ENCODE measurements at places on chromosomes 11 and 22.

- DNase-seq, result no peak
Observed at GRCh38 chr22:26225207-26225606, 55.9 kb downstream of the SEZ6L start.

DNA sequence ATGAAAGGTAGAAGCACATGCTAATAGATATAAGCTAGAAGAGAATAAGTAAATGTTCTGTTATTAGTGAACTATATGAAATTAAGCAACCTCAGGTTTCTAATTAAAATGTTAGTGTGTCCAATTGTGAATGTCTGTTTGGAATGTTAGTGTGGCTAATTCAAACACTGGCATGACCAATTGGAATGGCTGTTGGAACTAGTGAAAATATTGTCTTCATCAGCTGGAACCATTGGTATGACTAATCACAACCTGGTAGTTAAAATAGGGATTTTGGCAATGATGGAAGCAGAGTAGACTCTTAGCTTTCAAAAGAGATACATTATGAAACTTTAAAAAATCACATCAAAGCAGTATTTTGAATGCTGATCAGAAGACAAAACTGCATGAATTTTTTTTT is 66.8 kb downstream of the CYB5R2 start:
- DNase-seq, result no peak

DNA sequence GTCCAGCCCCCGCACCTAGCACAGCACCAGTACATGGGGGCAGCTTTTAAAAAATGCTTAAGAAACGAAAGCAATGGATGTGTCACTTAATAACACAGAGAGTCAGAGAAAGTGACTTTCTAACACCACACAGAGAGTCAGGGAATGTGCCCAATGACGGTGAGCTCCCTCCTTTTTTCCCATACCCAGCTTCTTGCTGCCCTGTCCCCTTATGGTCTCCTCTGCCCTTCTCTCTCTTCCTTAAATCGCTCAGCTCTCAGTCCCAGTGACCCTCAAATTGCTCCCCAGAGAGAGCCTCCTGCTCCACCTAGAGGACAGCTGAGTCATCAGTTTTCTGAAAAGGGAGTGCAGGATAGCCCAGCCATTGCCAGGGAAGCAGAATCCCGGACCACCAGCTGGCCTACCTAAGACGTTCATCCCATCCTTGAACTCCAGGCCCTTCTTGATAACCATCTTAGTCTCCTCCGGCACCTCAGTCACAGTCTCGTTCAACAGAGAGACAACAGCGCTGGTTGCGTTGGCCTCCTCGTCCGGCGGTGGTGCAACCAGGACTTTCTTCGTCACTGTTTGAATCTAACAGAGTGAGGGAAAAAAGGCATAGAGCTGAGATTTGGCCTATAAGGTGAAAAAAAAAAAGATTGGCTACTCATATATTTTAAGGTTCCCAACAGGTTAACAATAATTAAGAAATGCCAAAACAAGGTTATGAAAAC is 113.5 kb downstream of the SLC1A2 start:
- DNase-seq, result peak; percentile 69

- DNase-seq, result peak; percentile 56
Observed at GRCh38 chr11:61791737-61792309, 576 bp downstream of the TMEM258 start.

- no peak for DNase-seq
Observed at GRCh38 chr11:12073886-12074285, 36.5 kb upstream of the MICAL2 start.

- no peak for DNase-seq
Observed at GRCh38 chr11:67539550-67539949, 16.3 kb upstream of the CABP2 start.

DNA sequence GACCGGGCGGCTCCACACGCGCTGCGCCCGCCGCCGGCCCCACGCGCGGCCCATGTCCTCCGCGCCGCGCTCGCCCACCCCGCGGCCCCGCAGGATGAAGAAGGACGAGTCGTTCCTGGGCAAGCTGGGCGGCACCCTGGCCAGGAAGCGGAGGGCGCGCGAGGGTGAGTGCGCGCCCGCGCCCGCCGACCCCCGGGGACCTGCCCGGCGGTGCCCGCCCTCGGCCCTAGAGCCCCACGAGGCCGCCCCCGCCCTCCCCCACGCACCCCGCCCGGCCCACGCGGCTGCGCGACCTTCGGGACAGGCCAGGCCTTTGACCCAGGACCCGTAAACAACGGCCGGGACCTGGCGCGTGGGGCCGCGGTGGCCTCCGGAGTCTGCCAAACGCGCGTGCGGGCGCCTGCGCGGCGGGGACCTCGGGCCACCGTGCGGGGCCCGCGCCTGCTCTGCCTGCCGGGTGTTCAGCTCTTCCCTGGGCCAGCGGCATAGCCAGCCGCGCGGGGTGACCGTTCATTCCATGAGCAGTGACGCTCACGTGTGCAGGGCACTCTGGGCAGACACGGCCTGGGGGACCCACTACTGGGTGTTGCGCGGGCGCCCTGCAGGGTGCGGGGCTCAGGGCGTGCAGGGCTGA is at the start of gene PARVB:
Gene PARVB, plus strand, starts transcription at position 15 of the 634 bp plus-strand sequence. Its CDS starts 38 bp downstream, at position 53.
- DNase-seq, result peak; percentile 44

GRCh38 chr11:12695221-12695794 is 21.1 kb downstream of the TEAD1 start:
- DNase-seq, result no peak

DNA sequence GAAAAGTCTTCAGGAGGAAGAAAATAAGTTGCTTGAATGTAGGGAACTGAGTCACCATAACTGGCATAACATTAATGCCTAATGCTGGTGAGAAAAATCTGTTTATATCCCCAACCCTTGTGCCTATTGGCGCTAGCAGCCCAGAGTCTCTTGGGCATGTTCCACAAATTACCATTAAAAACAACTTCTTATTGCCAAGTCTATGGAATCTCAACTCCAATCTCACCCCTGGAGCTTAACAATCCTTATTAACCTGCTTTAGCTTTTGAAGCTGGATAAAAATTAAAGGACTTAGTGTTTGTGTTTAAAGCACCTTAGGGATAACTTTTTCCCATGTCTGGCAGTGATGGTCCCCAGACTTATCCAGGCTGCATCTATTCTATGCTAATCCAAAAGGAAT is 143.0 kb downstream of the APIP start:
- DNase-seq, result no peak

GRCh38 chr22:50506611-50507420 is 686 bp downstream of the LMF2 start:
- no peak for DNase-seq

DNA sequence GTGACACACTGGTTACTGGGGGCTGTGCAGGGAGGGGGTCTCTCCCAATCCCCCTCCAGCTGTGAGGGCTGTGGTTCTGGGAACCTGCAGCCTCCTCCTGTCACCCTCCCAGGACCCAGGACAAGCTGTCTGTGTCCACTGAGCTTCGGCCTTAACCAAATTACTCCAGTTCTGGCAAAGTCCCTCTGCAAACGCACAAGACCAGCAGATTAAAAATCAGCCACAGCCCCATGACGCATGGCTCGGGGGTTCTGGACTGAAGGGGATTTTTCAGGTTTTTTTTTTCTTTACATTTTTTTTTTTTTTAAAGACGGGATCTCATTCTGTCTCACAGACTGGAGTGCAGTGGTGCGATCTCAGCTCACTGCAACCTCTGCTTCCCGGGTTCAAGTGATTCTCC is 32.2 kb upstream of the A4GALT start:
- DNase-seq, result no peak

GRCh38 chr11:130599073-130599654 is 150.7 kb downstream of the ADAMTS15 start:
- no peak for DNase-seq

GRCh38 chr11:43542750-43543712 is 137.5 kb upstream of the HSD17B12 start:
- DNase-seq, result no peak

- DNase-seq, result no peak
Observed at GRCh38 chr11:56089697-56090096, 3.4 kb upstream of the OR8I2 start.

DNA sequence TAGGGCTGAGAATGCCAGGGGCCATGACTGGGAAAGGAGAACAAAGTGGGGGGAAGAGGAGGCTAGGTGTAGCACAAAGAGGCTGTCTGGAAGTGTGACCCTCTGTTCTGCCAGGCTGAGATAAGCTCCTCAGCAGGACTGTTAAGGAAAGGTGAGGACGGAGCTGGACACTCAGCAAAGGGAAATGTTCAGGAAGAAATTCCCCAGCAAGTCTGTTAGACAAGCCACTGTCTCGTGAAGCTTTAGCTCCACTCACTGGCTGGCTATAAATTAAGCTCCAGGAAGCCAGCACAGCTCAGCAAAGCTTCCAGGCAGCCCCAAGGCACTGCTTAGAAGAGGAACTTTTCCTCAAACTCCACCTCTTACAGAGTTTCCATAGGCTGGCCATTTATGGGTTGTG is 181.2 kb upstream of the API5 start:
- no peak for DNase-seq

DNA sequence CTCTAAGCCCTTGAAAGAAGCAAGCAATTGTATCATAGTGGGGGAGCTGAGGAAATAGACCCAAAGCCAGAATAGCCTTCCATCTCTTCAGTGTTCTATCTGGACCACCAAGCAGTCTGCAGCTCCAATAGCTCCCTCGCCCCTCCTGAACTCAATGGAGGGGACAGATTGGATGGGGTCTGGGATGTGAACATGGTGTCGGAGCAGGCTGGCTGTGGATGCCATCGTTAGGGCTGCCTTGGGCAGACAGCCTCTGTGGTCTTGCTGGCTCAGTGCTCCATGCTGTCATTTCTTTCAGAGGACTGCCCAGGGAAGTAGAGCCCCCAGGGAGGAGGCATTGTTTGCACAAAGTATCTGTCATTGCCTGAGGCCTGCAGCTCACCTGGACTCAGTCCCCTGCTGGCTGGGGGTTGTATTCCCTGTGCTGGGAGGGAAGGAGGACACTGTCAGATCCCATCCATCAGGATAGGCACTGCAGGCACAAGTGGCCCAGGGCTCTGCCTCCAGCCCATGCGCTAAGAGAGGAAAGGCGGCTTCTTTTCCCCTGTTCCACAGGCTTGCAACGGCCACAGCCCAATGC is 537.7 kb downstream of the BUD13 start:
- DNase-seq, result no peak

DNA sequence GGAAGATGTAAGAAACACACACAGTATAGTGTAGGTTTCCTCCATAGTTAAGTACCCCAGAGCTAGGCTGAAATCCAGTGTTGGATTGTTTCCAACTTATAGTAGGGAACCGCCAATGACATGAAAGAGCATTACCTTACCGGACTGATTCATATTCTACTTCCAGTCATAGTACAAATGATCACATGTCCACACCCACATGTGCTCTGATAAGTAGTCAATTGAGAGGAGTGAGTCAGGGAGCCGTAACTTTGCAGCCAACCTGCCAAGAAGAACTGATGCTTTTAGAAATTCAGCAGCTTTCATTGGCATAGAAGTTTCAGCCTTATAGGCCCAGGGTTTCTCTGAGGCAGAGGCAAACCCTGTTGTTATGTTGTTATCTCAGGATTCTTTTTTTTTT is 240.6 kb downstream of the ETS1 start:
- DNase-seq, result no peak

- DNase-seq, result no peak
Observed at GRCh38 chr11:65309006-65309405, 5.7 kb upstream of the CDC42EP2 start.
